ENCODE measurements at places on chromosomes 11 and 22.
A peak's percentile ranks its signal among the peaks of the same experiment; 100 is the strongest.

GRCh38 chr22:22929381-22930221 lies 42.0 kb downstream of the IGLL5 start:
- DNase-seq: no peak

- no peak for DNase-seq
These were observed 47.2 kb upstream of the SYT7 start for GRCh38 chr11:61627850-61628661.

DNA sequence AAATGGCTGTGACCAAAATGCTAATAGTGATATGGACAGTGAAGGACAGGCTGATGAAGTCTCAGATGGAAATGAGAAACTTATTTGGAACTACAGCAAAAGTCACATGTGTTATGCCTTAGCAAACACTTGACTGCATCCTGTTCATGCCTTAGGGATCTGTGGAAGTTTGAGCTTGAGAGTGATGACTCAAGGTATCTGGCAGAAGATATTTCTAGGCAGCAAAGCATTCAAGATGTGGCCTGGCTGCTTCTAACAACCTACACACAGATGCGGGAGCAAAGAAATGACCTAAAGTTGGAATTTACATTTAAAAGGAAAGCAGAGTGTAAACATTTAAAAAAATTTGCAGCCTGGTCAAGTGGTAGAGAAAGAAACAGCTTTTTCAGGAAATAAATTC lies 28.1 kb upstream of the CD81 start:
- DNase-seq: no peak

DNA sequence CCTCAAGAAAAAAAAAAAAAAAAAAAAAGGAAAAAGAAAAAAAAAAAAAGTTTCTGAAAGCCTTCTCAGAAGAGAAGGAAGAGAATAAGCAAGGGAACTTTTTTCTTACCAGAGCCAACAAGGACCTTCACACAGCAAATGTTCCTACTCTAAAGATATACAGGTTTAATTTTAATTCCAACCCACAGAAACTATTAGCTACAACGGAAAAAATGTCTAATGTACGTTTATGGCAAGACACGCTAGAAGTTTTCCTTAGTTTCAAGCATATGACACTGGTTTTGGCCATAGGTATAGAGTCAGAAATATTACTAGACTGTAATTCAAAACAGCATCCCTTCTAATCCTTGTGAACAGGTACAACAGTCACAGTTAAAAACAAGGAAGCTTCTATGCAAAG lies 120.1 kb downstream of the MRTFA start:
- DNase-seq: no peak

DNA sequence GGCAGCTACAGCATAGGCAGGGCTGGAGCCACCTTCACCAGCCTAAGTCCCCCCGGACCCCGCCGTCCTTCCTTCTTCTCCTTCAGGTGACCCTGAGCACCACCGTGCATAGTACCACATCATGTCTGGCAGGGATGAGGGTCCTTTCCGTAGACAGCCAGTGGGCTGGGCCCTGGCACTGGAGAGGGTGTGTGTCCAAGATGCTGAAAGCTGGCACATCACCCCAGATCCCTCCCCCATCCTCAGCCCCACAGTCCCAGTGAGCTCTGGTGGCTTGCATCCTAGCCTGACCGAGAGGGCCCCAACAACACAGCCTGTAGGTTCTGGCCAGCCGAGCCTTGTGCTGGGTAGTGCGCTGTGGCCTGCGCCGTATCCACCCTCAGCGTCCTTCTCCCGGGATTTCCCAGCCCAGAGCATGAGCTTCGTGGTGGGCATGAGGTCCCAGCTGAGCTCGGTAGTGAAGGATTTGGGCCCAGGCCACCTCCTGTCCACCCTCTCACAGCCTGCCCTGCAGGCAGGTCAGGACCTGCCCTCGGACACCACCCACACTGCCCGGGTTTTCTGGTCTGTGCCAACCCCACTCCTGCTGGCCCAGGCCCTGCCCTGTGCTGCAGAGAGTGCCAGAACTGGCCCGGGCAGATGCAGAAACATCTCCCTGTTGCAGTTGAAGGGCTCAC lies 1124.3 kb downstream of the BRD1 start:
- no peak for DNase-seq

DNA sequence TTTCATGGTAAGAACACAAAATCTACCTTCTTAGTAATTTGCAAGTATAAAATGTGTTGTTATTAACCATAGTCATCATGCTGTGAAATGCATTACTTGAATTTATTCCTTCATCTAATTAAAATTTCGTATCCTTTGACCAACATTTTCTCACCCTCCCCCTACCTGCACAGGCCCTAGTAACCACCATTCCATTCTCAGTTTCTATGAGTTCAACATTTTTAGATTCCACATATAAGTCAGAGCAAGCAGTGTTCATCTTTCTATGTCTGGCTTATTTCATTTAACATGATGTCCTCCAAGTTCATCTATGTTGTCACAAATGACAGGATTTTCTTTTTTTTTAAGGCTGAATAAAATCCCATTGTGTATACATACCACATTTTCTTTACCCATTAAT lies 43.5 kb upstream of the CCDC179 start:
- no peak for DNase-seq

DNA sequence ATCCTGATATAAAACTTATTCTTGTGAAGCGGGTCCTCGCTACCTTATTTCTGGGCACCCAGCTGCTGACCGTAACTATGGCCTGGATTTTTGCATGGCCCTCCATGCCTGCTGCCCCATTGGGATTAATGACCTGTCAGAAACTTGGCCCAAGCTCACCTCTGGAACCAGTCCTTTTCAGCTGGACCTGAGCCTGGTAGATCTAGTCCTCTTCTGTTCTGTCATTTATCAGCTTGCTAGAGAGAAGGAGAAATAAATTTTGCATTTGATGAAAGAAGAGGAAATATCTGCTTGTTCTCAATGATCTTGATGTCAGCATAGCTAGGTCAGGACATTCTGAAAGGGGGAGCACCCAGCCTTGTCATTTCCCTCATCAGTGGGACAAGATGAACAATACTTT lies 387.8 kb upstream of the LARGE1 start:
- no peak for DNase-seq

GRCh38 chr11:100816823-100817222 lies 129.7 kb downstream of the ARHGAP42 start:
- no peak for DNase-seq

DNA sequence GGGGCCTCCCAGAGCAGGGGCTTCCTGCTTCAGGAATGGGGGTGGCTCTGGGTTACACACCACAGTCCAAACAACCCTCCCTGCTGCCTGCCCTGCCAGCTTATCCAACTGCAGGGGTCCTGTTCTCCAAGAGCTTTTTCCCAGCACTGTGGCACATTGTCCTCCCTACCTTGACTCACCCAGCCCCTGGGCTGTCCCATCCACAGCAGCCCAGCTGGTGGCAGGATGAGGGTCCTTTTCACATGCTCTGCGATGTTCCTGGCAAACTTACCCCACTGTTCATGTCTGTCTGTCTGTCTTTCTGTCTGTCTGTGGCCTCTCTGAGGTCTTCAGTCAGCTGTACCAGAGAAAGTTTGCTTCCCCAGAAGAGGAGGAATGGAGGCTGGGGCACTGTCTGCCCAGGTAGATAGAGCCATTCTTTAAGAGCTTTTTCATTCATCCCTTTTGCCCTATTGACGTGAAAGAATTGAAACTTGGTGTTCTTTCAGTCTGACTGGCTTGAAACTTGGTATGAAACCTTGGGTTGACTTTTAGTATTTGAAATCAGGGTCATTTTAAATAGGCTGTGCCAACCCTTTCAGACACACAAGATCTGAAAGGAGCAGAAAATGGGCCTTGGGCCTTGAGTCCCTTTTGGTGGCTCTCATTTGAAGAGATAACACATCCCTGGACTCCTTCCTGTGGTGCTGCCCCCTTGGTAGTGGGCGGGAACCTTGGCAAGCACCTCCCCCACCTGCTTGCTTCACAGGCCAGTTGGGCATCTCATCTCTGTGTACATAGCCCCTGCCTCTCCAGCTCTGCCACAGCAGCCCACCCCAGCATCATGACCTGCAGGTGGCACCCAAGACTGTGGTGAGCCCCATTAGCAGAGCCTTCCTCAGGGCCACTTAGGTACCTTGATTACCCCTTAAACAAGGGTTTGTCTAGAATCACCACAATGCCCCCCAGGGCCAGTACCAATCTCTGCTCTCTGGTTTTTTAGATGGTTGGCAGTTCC lies 74.6 kb upstream of the SUSD2 start:
- peak; percentile 2 for DNase-seq

- no peak for DNase-seq
These were observed 16.3 kb downstream of the TSPAN32 start for GRCh38 chr11:2318123-2318522.

- no peak for DNase-seq
These were observed 17.9 kb upstream of the SESN3 start for GRCh38 chr11:95248666-95249467.

DNA sequence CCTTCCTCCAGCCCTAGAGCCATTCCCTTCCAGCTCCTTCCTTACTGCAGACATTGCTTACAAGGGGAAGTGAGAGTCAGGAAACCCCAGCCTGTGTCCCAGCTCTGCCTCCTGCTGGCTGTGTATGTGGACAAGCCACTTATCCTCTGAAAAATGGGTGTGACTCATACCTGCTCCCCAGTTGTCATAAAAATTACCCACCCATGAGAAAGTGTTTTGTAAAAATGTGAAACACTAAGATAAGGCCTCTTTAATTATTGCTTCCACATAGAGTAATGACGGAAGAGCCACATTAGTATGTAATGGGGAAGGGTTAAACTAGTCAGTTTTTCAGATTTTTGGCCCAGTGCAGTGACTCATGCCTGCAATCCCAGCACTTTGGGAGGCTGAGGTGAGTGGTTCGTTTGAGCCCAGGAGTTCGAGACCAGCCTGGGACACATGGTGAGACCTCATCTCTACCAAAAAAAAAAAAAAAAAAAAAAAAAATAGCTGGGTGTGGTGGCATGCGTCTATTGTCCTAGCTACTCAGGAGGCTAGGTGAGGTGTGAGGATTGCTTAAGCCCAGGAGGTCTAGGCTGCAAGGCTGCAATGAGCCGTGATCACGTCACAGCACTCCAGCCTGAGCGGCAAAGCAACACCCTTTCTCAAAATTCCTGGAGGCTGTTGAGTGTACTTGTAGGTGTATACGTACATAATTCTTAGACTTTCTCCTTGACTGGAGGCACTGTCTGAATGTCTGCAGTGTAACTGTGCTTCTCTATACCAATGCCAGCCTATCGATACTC lies 84.9 kb downstream of the CTTN start:
- DNase-seq: no peak

- DNase-seq: no peak
These were observed 198.8 kb downstream of the HIPK3 start for GRCh38 chr11:33455867-33456463.

DNA sequence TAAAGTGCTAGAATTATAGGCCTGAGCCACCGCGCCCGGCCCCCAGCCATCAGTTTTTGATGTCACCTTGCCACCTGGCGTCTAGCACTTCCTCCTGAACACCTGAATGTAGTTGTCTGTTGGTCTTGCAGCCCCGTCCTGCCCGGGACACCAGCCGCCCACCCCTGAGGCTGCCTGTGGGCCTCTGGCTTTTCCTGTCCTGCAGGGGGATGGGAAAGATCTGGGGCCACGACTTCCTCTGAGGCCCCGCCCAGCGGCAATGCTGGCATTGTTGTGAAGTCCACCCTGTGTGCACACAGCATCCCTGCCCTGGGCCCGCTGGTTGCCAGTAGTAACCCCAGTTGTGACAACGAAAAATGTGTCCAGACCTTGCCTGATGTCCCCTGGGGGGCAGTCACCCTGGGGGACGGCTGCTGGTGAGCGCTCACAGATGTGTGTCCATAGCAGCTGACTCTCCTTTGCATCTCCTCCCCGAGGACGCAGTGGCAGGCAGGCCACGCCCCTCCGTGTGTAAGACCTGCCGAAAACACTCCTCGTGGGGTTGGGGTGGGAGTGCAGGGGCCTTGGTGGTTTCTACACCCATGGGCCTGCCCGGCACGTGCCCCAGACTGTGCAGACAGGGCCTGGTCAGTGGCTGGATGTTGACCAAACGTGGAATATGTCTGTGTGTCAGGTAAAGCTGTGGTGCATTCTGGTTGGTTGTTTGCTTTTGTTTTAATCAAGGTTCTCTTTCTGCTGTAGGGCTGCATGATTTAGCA lies 6.8 kb downstream of the SELENOO start:
- no peak for DNase-seq

DNA sequence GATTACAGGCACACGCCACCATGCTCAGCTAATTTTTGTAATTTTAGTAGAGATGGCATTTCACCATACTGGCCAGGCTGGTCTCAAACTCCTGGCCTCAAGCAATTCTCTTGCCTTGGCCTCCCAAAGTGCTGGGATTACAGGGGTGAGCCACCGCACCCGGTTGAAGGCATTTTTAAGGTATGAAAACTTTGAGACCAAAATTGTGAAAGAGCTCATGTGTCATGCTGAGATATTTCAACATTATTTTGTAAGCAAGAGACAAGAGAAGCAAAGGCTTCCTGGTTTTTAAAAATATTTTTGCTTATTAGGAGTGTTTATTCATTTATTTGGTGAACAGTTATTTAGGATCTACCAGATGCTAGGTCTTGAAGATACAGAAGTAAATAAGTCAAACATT lies 6.8 kb downstream of the NHERF4 start:
- no peak for DNase-seq

- no peak for DNase-seq
These were observed 355 bp upstream of the AP1B1 start for GRCh38 chr22:29388759-29389090.

- DNase-seq: no peak
These were observed 14.5 kb upstream of the RPS19BP1 start for GRCh38 chr22:39546889-39547586.
